NK-92 treated with Interleukin-12 subunit alpha and Interleukin-12 subunit beta, amount 100 ng/mL, for 24 hours (cell line): ENCODE measurements at places on chromosomes 2 and 18.
A peak's percentile ranks its signal among the peaks of the same experiment; 100 is the strongest.

DNA sequence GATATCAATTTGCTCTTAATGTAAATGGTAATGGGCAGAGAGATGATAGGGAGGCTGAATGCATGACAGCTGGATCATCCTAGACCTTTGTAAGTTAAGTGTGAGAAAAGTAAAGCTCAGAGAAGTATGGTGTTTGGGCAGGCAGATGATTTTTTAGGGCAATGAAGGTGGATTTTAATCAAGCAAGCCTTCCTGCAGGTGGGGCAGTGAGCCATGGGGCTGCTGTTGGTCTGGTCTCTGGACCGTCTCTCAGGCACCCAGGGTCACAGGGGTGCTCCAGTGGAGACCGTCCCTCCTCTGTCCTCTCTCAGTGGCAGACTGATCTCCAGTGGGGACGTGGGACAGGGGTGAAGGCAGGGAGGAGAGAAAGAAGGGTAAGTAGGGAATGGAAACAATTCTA lies 69.8 kb upstream of the STK17B start:
- DNase-seq = peak; percentile 35

DNA sequence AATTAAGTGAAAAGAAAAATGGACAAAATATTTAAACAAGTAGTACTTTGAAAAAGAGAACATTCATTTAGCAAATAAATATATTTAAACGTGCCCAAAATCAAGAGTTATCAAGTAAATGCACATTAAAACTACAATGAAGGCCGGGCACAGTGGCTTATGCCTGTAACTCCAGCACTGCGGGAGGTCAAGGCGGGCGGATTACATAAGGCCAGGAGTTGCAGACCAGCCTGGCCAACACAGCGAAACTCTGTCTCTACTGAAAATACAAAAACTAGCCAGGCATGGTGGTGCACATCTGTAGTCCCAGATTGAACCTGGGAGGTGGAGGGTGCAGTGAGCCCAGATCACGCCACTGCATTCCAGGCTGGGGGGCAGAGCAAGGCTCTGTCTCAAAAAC lies 9.8 kb downstream of the STAM2 start:
- no peak for DNase-seq

- DNase-seq = no peak
These were observed 34.5 kb downstream of the NYAP2 start for GRCh38 chr2:225434014-225434413.

DNA sequence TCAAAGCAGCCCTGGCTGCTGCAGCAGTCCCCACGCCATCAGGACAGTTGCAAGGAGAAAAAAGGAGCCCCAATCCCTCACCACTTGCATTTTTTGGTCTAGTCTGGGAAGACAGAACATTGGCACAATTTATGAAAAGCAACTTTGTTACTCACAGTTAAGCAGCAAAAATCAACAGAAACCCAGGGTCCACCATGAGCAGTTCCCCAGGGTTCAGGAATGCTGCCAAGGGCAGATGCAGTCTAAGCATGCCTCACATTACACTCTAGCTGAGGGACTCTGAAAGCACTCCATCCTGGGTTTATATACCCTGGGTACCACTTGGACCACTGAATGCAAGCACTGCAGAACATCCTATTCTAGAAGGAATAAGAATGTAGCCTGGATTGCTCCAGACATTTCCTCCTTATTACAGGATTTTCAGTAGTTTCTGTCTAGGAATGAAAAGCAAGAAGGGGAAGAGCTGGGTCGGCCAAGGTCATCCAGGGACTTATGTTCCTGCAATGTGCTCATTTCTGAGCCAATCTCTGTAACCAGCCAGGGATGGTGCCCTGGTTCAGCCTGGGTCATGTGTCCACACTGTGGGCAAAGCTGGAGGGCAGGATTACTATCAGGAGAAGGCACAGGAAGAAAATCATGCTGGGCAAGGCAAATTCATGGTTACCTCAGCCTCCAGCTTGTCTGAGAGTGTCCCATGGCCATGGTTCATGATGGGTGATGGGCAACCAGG lies 19.5 kb upstream of the TMEM163 start:
- DNase-seq = no peak

DNA sequence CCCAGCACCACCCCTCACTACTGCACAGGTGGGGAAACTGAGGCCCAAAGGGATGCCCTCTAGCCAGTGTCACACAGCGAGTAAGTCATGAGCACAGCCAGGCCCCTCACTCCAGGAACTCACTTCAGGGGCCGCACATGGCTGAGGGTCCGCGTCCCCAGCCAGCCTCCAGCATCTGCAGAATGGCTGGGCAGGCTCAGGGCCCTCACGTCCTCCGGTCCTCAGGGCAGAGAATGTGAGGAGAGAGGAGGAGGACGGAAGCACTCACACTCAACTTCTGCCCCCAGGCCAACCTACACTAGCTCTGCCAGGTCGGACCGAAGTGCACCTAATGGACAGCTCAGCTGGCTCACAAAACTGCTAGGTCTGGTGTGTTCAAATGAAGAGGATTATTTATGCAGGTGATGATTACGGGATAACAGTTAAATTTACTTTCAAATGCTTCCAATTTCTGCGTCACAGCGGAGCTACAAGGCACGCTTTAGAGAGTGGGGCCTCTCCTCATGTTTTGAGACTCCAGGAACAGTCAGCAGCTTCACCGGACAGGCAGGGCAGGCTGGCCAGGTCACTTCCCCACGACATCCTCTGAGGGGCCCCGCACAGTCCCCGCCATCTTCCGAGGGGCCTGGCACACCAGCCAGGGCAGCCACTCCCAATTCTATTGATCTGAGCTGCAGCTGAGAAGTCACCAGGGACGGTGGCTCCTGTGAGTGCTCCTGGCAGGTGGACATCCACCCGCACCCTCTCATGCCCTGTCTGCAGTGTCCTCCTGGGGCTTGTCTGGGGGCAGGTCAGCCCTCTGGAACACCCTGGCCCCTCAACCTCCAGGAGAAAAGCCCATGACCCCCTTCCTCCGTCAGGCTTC lies 26.5 kb downstream of the KIF1A start:
- no peak for DNase-seq

- DNase-seq = no peak
These were observed 3.9 kb downstream of the RND3 start for GRCh38 chr2:150483532-150483931.

GRCh38 chr18:41645589-41646360 lies 309.3 kb upstream of the PIK3C3 start:
- no peak for DNase-seq

DNA sequence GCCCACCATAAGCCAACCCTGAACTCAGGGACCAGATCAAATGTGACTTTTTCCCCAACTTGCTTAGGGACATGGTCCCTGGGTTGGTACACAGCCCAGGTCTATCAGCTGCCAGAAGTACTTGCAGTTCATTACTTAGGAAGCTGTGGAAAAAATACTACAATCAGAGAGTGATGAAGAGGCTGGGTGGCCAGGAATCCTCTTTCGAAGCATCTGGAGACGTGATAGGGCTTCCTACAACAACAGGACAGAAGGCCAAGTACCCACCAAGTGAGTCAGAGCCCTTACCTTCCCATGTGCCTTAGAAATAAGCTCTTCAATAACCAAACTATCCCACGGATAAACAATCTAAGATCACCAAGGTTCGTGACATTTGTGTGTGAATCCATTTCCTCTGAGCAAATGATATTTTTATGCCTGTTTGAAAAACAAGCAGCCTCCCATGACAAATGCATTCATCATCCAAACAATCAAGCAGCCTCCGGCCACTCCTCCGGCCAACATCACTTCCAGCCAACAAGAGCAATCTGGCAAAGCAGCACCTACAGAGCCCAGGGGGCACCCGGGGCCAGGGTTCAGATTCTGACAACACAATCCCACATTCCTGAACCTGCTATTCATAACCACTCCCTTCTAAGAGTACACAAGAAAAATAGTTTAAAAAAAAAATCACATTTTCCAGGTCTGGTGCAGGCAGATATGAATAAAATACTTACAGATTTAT lies 26.4 kb downstream of the TBC1D8 start:
- no peak for DNase-seq

- DNase-seq = no peak
These were observed 108.8 kb downstream of the RND3 start for GRCh38 chr2:150378686-150379085.

GRCh38 chr2:223528036-223528435 lies 74.1 kb downstream of the SCG2 start:
- DNase-seq = no peak

GRCh38 chr2:102355526-102356380 lies at the start of gene IL18R1:
IL18R1 (plus strand) TSS chr2:102355796; CDS start chr2:102362661, 6,865 bp downstream.
- peak; percentile 80 for DNase-seq

- DNase-seq = no peak
These were observed 273.3 kb downstream of the ZNF407 start for GRCh38 chr18:74870950-74871349.

GRCh38 chr2:83068714-83069113 lies 1390.4 kb downstream of the SUCLG1 start:
- no peak for DNase-seq

GRCh38 chr18:34773378-34773777 lies 63.3 kb downstream of the DTNA start:
- DNase-seq = no peak

- DNase-seq = no peak
These were observed 32.0 kb upstream of the LOXHD1 start for GRCh38 chr18:46688853-46689525.

DNA sequence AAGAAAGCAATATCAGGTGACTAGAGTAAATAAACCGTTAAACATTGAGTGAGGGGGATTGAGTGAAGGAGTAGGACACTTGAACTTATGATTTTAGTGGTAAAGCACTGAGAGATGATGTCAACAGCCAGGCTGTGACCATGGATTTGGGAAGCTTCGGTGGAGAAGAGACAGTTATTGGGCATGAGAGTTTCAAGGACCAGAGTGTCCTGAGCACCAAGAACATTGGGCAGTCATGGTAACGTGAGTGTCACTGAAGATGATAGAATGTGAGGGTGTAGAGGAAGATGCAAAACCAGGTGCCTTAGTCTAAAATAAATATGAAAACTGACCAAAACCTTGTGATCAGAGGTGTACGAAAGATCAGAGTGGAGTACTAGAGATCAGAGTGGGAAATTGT lies 248.1 kb downstream of the ASXL3 start:
- DNase-seq = no peak

DNA sequence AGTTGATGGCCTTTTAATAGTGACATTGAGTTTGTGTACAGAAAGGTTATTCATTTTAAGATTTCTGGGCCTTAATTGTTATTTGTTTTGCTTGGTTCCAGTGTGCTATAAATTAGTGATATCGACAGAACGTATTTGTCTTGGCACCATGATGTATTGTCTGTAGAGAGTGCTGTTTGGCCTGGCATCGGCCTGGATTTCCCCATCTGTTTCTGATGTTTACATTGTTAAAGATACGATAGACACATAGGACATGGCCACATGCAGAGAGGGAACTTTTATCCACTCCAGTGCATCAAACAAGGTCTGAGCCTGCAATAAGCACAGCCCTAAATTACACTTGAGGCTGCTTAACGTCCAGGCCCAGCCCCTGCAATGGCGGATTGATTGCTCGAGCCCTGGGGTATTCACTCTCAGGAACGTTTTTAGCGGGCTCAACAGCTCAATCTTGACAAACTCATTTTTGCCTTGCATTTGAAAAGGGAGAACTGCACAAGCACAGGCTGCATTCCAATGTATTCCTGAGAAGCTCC lies 144.7 kb downstream of the SLC4A3 start:
- no peak for DNase-seq

GRCh38 chr18:26227051-26227670 lies 916 bp downstream of the TAF4B start:
- DNase-seq = peak; percentile 42

DNA sequence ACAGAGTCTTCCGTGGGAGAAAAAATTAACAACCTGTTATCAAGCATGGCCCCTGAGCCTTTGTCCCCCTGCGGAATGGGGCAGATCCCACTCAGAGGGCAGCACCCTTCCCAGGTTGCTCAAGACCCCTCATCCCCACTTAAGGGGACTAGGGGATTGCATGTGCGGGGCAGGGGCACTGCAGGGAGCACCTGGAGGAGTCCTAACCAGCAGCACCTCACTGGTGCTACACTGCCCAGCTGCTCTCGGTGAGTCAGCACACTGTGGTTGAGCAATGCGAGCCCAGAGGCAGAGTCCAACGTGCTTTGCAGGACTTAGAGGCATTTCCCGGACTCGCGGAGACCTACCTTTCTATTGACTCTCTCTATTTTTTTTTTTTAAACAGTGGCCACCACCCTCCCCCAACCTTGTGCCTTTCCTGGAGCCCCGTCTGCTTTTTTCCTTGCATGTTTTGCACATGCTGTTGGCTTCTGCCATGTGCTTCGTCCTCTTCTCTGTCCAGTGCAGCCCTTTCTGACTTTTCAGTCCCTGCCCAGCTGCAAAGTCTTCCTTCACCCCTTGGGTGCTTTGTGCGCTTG lies 74.0 kb downstream of the IL1R2 start:
- DNase-seq = peak; percentile 80

GRCh38 chr2:68689553-68690537 lies 44.8 kb upstream of the ARHGAP25 start:
- DNase-seq = no peak

DNA sequence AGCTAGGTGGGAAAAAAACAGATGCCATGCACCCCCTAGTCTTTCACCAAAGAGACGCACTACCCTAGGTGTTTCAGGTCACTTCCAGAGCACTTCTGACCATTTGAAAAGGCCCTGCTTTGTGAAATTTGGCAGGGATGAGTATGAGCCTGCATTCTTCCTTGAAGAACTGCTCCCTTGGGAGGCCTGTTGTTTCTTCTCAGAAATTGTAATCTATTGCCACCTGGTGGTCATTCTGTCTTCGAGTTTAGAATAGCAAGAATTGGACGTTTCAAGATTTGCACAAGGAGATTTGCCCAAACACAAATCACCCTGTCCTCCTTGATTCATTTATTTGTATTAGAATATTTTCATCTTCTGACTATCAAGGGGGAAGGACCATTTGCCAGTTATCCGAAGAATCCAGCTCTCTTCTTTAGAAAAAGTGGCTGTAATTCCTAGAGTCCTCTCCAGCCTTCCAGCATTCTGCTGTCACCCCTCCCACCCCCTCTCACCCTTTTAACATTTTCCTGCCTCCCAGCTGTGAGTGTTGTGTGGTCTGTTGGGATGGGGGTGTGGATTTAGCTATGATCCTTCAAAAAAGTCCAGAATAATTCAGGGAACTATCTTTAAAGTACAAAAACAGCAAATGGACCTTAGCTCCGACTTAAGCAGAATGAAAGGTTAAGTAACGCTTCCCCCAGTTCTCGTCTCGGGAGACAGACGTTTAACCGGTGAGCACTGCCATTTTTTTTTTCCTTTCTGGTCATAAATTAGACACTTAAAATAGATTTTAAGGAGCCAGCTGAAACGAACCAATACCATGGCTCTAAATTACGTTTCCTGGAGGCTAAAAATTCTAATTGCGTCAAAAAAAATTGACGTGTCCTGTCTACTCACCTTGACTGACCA lies 3.7 kb upstream of the GAD1 start:
- no peak for DNase-seq
